Activated CD4-positive, alpha-beta T cell treated with anti-CD3 and anti-CD28 coated beads, Interleukin-2, Interleukin-6, amounts not matched to agents 100 ng/mL and 50 ng/mL, durations not matched to agents 16 hours and 8 hours (primary cell): ENCODE measurements at places on chromosomes 2 and 18.

DNA sequence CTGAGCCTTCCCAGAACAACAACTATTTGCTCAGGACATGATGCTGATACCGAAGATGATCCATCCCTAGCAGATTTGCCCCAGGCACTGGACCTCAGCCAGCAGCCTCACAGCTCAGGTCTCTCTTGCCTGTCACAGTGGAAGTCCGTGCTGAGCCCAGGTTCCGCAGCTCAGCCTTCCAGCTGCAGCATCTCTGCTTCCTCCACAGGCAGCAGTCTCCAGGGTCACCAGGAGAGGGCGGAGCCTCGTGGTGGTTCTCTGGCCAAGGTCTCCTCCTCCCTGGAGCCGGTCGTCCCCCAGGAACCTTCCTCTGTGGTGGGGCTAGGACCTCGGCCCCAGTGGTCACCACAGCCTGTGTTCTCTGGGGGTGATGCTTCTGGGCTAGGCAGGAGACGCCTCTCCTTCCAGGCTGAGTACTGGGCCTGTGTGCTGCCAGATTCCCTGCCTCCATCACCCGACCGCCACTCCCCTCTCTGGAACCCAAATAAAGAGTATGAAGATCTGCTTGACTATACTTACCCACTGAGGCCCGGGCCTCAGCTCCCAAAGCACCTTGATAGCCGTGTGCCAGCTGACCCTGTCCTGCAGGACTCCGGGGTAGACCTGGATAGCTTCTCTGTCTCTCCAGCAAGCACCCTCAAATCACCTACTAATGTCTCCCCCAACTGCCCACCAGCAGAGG lies 15.4 kb downstream of the CEP68 start:
- no peak for DNase-seq

DNA sequence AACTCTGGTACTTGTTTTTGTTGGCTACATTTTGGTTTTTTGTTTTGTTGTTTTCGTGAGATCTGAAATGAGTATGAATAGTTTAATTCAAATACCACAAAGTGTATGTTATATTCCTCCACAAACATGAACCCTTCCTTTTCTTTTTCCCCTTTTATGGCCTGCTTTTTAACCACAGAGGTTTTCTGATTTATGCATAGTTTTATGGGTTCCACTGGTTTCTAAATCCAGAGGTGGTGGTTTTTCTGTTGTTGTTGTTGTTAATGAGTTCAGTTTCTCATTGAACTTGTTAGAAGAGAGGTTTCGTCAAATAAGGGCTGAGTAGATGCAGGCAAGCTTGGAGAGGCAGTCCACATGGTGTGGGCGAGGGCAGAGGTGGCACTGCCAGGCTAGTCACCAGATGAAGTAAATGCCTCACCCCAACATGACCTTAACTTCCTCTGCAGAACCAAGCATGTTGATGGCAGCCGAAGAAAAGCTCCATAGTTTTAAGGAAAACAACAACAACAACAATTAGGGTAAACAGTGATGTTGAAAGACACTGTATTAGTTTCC lies 72.5 kb downstream of the RIF1 start:
- DNase-seq = peak; percentile 52

GRCh38 chr2:199342334-199342733 lies 115.4 kb downstream of the SATB2 start:
- DNase-seq = no peak

DNA sequence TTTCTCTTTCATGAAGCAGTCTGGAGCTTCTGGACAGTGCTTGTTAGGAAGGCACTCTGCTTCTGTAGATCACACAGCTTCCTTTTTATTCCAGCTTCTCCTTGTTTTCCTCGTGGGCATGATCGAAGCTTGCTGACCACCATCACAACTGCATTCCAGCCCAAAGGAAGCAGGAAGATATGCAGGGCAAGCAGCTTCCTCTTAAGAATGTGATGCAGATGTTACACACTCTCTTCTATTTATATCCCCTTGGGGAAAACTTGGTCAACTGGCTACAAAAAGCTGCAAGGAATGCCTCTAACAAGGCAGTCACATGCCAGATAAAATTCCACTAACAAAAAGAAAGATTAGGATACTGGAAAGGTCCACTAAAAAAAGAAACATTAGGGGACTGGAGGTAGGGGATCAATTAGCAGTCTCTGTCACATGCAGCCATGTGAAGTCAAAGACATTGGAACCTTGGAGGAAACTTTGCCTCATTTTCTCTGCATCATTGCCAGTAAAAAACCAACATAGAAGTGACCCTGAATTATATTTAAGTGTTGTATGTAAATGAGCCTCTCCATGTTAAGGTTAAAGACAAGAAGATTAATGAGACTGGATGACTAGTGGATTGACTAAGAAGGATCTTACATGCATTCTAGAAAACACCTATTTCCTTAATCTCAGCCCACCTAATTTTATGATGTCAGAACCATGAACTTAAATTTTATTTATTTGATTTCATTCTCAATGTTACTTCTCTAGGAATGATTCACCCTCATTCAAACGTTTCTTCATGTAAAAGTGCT lies 98.3 kb downstream of the NAB1 start:
- DNase-seq = no peak

DNA sequence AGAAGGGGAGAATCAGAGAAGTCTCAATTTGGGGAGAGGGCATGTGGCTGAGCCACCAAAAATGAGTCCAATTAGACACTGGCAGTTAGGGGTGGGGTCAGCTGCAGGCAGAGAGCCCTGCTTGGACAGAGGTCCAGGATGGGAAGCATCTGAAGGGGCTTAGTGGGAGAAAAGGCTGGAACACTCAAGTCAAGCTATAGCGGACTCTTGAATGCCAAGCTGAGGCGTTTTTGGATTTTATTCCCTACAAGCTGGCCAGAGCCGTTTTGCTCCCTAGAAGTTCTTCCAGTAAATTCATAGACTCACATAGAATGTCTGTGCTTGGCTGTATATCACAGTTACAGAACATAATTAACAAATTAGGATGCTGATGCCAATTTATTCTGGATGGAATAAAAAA lies 172.8 kb downstream of the ACOXL start:
- DNase-seq = no peak

DNA sequence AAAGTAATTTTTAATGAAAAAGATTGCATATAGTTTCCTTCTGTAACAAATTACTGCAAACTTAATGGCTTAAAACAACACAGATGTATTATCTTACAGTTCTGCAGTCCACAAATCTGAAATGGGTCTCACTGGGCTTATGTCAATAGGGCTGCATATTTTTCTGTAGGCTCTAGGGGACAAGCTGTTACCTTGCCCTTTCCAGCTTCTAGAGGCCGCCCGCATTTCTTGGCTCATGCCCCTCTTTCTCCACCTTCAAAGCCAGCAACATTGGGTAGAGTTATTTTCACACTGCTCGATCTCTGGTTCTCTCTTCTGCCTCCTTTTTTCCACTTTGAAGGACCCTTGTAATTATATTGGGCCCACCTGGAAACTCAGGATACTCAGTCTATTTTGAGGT lies 16.7 kb downstream of the COPS8 start:
- DNase-seq = no peak

- no peak for DNase-seq
Measured at GRCh38 chr2:119422360-119423107, 9.1 kb upstream of the TMEM37 start.

DNA sequence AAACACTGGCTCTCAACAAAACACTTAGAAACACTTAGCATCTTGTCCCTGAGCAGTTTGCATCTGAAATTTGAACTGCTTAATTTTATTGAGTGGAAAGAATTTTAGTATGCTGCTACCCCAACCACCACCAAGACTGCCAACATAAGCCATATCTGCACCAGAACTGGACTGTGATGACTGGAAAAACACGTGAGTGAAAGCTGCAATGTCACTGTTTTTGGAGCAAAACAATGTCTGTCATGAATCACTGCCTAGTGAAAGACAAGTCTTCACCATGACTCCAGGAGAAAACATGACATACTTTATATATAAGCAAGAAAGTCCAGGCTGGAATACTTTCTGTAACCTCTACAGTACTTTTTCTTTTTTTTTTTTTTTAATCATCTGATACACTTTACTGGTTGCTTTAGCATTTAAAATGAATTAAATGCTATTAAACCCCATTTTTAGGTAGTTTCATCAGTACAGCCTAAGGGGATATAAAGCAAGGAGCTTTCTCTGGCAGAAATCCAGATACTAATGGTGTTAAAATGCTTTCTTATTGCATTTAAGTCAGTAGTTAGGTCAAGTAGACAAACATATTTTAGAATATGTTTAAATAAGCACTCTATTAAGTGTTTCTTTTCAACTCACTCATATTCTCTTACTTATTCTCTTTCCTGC lies 2129.4 kb upstream of the PIK3C3 start:
- DNase-seq = no peak

DNA sequence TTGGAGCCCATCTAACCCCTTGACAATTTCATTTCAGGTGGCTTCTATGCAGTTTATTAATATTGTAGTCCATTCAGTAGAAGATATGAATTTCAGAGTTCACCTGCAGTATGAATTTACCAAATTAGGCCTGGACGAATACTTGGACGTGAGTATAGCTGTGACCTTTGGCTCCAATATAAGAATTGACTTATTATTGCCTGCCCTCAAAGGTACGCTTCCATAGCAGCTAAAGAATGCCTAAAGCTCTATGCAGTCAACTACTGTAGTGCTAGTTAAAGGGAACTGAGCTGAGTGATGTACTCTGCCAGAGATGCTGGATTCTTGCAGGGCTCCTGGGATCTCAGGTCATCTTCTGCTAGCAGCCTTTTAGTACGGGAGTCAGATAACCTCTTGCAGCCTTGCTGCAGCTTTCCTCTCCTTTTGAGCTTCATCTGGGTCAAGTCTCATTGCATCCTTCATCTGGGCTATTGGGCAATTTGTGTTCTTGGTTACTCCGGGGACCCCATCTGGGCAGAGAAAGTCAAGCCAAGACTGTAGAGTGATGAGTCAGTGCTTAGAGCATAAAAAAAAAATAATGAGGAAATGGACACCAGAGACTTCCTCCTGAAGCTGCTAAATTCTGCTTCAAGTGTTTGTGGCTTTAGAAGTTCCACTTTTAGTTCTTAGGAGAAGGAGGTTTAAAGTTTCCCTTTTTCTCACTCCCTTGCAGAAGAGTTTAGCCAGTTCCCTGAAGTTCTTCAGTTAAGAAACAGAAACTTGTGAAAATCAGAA lies 105.6 kb downstream of the PRPF40A start:
- peak; percentile 52 for DNase-seq

- no peak for DNase-seq
Measured at GRCh38 chr2:222569826-222570225, 86.1 kb downstream of the FARSB start.

- DNase-seq = no peak
Measured at GRCh38 chr2:37343537-37344434, 644 bp upstream of the QPCT start.

DNA sequence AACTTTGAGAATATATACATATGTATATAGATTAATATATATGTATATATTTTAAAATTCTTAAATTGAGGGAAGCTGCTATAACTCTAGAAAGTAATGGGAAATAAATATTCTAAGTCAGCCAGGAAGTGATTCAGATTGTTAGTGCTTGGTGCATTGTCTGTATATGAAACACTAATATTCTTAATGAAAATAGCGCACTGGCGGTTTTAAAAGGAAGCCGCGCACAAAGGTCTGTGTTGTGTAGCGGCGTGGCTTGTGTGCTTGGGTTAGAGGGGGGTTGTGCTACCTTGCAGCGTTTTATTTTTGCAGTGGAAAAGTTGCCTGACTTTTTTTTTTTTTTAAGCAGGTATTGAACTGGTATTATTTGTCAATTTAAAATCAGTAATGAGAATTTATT lies 11.3 kb downstream of the TSHZ1 start:
- no peak for DNase-seq

DNA sequence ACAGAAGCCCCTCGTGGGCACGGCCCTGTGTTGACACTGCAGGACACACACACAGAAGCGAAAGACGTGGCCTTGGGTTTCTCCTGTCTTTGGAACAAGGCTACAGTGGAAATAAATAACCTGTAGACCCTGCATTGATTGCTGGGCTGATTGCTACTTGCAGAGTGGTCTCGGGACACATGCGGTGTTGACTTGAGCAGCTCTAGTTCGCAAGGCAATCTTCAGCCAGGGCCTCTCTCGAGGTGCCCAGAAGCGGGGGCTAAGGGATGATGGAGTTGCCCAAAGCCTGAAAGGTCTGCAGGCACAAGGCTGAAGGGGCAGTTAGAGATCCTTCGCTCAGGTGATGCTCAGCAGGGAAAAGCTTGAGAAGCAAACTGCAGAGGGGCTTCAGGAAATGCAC lies 180.3 kb downstream of the SEPTIN10 start:
- DNase-seq = no peak

GRCh38 chr2:104378853-104379374 lies 475.0 kb upstream of the POU3F3 start:
- no peak for DNase-seq

DNA sequence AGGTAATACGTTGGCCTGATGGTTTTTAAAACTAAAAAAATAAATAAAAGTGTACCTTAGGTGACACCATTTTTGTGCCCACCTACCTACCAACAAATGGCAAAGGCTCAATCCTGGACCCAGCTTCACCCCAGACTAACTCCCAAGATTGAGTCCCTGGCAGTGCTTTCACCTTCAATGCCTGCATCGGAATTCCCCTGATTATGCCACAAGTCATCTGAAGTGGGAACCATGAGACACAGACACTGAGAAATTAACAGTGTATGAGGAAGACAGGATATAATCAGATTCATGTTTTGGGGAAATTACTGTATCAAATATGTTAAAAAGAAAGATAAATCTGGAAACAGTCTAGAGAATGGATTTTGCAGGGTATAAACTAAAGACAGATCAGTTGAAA lies 41.6 kb downstream of the ZBTB14 start:
- peak; percentile 23 for DNase-seq

- no peak for DNase-seq
Measured at GRCh38 chr18:11261486-11261885, 112.1 kb upstream of the PIEZO2 start.

DNA sequence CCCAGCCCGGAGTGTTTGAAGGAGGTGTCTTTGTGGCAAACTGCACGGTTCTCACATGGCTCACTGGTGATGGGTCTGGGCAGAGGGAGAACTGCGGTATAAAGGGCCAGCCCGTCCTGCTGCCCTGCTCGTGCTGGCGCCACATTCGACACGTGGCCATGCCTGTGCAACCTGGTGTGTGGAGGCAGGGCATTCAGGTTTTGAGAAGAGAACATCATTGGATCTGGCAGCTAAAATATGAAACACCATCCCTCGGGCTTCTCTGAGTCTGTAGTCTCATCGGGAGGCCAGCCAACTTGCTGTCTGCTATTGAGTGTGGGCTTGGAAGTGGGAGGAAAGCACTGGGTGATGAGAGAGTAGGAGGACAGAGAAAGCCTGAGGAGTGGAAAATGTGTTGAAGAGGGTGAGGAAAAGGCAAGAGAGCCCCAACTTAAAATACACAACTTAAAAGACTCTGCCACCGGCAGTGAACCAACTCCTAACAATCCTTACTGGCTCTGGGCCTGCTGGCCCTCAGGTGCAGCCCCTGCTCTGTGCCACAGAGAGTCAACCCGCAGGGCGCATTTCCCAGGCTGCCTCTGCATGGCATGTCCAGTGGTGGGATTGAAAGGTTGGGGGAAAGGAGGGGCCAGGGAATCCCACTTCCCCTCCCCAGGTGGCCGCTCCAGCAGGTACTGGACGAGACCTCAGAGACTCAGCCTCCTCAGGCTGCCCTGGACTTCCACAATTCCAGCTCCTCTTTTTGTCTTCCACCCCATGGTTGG lies 112.7 kb upstream of the DLX2 start:
- DNase-seq = no peak
